Right ventricle myocardium inferior (tissue), 1 donor: ENCODE measurements at places on chromosomes 5 and 9. TPM values are rescaled to one million over a fixed set of nuclear protein-coding genes. Genes with fewer than 3 reads are reported as not detected.

DNA sequence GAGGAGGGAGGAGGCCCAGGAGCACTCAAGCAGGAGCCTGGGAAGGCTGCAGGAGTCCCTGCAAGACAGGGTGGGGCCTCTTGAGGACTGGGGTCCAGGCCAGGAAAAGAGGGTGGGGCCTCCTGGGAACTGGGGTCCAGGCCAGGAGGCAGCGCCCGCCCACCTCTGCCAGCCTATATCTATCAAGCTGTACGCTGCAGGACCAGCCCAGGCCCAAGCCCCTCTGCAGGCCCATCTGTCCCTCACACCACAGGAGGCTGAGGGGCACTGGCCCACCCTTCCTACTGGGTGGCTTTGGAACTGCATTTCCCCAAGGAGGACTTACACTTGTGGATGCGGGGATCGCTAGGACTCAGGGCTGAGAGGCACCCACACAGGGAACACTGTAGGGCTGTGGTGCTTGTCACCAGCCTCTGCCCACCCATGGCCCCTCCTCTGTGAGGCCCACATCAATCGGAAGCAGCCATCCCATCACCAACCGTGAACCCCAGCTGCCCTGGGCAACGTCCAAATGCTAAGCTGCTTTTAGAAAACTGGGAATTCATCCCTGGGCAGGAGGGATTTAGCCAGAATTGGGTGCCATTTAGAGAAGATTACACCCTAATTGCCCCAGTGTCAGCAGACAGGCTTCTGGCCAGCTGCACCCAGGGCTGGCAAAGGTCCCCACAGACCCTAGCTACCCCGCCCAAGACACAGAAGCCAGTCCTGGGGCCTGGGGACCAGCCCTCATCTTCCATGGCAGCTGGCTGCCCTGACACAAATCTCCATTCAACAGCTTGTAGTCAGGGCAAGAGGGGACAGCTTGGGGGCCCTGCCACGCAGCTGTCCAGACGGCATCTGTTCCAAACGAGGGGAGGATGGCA is 15.3 kb downstream of the BICD2 start:
- no peak for DNase-seq

GRCh38 chr9:92501671-92502393 is 19.5 kb upstream of the ASPN start:
- DNase-seq: no peak

- DNase-seq: no peak
Measured at GRCh38 chr5:160260006-160260775, 30.9 kb downstream of the FABP6 start.

- DNase-seq: no peak
Measured at GRCh38 chr9:116198344-116198743, 44.8 kb downstream of the PAPPA start.

DNA sequence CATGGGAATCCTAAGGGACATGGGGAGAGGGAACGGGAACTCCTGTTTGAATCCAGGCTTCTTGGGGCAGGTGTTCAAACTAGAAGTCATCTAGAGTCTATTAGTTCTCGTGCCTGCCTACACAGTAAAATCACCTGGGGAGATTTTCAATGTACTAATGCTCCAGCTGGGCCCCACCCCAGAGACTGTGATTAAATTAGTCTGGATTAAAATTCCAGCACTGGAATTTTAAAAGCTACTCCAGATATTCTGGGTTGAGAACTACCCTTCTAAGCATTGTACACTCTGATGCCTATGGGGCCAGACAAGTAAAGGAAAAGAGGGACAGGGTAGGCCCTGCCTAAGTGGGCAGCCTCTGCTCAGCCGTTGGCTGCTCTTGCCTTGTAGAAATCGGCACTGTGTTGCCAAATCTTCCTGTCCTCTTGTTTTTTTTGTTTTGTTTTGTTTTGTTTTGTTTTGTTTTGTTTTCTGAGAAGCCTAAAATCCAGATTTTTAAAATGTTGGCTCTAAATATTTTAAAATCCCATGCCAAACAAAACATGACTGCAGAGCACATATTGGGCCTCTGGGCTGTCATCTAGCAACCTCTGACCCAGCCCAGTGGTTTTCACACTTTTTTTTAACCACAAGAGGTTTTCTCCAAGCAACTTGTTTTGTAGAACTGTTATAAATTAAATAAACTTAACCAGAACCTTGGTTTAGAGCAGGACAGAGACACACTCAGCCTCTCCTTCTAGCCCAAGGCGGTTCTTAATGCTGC is 29.0 kb downstream of the ADRB2 start:
- DNase-seq: no peak

FOXD4L6 gene
- not detected for total RNA-seq

MSANTD3 gene
- 18.6 TPM for total RNA-seq
